Psoas muscle (tissue), 8 donors: ENCODE measurements at places on chromosomes 16 and 17. TPM values are rescaled to one million over a fixed set of nuclear protein-coding genes. Genes with fewer than 3 reads are reported as not detected.

DNA sequence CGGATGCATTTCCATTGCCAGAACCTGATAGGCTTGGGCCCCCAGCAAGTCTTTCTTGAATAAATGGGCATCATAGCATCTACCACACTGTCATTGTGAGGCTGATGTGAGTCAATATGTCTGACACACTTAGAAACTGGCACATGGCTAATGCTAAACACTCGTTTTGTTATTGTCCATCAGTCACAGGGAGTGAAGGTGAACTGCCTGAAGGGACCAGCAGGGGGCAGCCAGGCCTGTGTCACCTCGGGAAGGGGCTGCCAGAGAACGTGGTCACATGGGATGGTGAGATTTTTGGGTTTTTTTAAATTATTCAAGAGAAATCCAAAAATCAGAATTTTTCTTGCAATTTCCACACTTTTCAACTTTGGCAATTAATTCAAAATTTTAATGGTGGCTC, 831 bp upstream of the RCVRN start:
- H3K27me3 ChIP-seq: no peaks in the 10 kb centered on the region
- peak; percentile 54 for DNase-seq
- no peak overlapping the region for H3K4me3 ChIP-seq
- H3K4me1 ChIP-seq: no peaks in the 10 kb centered on the region

DNA sequence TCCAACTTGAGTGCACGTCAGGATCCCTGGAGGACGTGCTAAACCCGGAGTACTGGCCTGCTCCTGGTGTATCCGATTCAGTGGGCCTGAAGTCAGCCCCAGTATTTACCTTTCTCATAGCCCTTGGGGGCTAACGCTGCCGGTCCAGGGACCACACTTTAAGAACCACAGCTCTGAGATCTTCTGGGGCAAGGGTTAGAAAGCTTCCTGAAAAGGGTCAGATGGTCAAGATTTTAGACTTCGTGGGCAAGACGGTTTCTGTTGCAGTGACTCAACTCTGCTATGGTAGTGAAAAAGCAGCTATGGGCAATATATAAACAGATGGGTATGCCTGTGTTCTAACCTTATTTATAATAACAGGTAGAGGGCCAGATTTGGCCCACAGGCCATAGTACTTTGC, 14.6 kb upstream of the USP10 start:
- H3K4me1 ChIP-seq: no peaks in the 10 kb centered on the region
- no peaks in the 10 kb centered on the region for H3K36me3 ChIP-seq
- H3K27me3 ChIP-seq: no peaks in the 10 kb centered on the region
- no peak for DNase-seq

DNA sequence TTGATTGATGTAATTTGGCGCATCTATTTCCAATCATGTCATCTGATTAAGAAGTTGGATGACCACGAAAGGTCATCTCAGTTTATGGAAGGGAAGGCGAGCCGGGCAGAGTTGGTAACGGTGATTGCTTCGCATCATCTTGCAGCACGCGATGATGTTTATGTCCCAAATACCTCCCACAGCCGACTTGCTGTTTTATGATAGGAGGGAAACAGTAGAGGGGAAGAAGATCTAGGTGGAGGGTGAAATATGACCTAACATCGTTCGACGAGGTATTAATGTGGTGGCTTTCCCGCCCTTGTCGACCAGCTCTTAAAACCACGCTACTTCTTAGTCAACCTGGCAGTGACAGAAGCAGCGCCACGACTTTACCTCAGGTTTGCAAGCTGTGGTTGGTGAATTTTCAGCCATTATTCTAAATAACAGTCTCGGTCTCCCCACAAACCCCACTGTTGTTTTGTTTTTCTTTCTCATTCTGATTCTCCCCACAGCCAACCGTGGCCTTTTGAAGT, 805 bp upstream of the TANC2 start:
- H3K4me3 ChIP-seq: peak overlapping the region; percentile 85
- peak overlapping the region; percentile 71 for H3K27ac ChIP-seq
- H3K4me1 ChIP-seq: peaks cover 11% of the 10 kb centered on the region

DNA sequence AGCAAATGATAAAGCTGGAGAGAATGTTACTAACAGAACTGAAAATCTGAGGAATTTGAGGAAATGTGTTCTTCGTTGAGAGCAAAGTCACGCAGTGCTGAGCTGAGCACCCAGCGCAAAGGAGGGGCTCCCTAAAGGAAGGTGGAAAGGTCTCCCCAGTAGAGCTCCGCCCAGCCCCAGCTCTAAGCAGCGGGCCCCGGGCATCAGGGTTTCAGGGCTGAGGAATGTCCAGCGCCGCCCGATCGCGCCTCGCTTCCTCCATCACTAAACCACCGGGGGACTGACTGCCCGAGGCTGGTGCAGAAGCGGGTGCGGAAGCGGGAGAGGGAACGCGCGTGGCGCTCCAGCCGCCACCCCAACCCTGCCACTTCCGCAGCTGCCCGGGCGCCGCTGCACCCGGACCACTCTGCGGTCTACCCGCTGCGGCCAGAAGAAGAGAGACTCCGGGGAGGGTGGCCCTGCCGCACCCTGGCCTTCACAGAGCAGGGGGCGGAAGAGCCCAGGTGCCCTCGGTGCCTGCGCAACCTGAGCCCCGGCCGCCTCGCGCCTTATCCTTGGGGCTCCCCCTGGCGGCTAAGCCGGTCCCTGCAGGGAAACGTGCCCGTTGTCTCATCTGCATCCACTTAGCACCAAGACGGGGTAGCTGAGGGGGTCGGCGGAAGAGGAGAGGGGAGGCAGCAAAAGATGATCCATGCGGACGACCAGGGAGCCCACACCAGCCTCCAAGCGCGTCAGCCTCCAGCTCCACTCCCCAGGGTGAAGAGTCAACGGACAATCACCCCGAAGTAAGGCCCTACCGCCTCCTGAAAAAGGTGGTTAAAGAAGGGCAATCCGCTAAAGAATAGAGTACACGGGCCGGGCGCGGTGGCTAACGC, 12.4 kb upstream of the GUCY2D start:
- no peaks in the 10 kb centered on the region for H3K27me3 ChIP-seq
- H3K4me1 ChIP-seq: no peaks in the 10 kb centered on the region
- no peak overlapping the region for H3K27ac ChIP-seq
- DNase-seq: peak; percentile 83
- H3K36me3 ChIP-seq: no peaks in the 10 kb centered on the region
- H3K4me3 ChIP-seq: peak overlapping the region; percentile 79

DNA sequence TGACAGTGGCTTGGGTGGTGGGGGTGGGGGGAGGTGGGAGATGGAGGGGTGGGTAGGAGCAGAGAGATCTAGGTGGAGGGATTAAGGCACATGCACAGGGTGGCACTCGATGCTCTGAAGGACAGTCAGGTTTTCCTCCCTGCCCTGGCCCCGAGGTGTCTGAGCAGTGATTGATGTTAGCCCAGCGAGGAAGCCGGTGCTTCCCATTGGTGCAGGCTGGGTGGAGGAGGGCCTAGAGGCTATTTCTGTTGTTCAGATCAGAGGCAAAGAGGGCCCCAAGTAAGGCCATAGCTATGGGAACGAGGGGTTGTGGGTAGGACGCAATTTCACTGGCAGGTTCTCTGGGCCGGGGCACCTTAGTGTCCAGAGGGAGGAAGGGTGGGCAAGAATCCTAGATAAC, 23.1 kb downstream of the CACNA1G start:
- H3K4me1 ChIP-seq: no peaks in the 10 kb centered on the region
- no peak overlapping the region for H3K4me3 ChIP-seq
- H3K27me3 ChIP-seq: peaks cover 3% of the 10 kb centered on the region
- no peak overlapping the region for H3K27ac ChIP-seq
- no peaks in the 10 kb centered on the region for H3K36me3 ChIP-seq

DNA sequence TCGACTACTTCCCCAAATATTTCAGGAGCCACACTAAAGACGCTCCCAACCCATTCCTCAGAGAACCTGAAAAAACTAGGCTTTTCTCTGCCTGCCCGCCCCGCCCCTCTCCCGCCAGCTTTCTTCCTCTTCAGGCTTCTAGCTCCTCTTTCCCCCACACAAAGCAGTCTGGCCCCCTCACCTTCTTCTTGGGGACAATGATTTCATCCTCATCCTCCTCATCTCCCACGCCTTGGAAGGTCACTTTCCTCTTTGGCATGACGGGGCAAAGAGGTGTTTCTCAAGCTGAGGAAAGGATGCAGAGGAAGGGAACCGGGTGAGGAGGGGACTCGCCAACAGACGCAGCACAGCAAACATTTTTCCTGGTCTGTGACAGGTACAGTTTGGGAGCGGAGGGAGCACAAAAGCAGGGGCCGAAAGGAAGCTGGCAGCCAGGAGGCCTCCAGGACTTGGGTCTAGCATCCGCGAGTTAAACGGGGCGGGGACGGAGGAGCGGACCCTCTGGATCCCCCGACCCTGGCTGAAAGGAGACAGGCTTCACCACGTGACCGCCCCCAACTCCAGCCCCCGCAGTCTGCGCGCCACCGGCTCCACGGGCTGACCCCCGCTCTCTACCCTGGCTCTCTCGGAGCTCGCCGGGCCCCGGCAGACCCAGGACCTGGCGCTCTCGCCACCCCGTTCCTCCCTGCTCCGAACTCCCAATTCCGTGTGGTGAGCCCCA, 525 bp downstream of the CD2BP2 start:
- peaks cover 44% of the 10 kb centered on the region for H3K4me1 ChIP-seq
- DNase-seq: no peak
- no peaks in the 10 kb centered on the region for H3K27me3 ChIP-seq

GRCh38 chr16:50986453-50986852, 164.6 kb downstream of the SALL1 start:
- H3K4me1 ChIP-seq: no peaks in the 10 kb centered on the region
- no peak overlapping the region for H3K4me3 ChIP-seq
- DNase-seq: no peak
- no peaks in the 10 kb centered on the region for H3K27me3 ChIP-seq
- H3K27ac ChIP-seq: no peak overlapping the region

- H3K36me3 ChIP-seq: no peaks in the 10 kb centered on the region
- DNase-seq: no peak
- H3K4me3 ChIP-seq: no peak overlapping the region
- H3K4me1 ChIP-seq: no peaks in the 10 kb centered on the region
These were observed 396.4 kb upstream of the CCL2 start for GRCh38 chr17:33858682-33859081.

- peaks cover 6% of the 10 kb centered on the region for H3K27me3 ChIP-seq
- no peak overlapping the region for H3K4me3 ChIP-seq
- no peak for DNase-seq
- no peaks in the 10 kb centered on the region for H3K4me1 ChIP-seq
- no peak overlapping the region for H3K27ac ChIP-seq
- no peaks in the 10 kb centered on the region for H3K36me3 ChIP-seq
These were observed 48.4 kb upstream of the SKAP1 start for GRCh38 chr17:48478224-48479013.

DNA sequence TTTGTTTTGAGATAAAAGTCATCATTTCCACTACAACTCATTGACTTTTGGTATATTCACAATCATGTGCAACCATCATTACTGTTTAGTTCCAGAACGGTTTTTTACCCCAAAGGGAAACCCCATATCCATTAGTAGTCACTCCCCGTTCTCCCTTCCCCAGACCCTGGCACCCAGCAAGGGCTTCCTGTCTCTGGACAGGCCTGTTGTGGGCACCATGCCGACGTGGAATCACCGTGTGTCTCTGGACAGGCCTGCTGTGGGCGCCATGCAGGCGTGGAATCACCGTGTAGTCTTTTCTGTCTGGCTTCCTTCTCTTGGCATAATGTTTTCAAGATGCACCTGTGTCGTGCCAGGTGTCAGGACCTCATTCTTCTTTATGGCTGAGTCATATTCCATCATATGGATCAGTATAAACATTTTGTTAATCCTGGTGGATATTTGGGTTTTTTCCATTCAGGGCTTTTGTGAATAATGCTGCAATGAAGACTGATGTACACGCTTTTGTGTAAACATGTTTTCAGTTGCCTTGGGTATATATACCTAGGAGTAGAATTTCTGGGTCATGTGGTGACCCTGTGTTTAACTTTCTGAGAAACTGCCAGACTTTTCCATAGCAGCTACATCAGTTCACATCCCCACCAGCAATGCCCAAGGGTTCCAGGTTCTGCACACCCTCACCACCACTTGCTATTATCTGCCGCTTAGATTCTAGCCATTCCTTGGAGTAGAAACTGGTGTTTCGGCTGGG, 19.1 kb downstream of the ENDOV start:
- no peak overlapping the region for H3K27ac ChIP-seq
- no peaks in the 10 kb centered on the region for H3K4me1 ChIP-seq
- H3K36me3 ChIP-seq: no peaks in the 10 kb centered on the region
- H3K27me3 ChIP-seq: no peaks in the 10 kb centered on the region

DNA sequence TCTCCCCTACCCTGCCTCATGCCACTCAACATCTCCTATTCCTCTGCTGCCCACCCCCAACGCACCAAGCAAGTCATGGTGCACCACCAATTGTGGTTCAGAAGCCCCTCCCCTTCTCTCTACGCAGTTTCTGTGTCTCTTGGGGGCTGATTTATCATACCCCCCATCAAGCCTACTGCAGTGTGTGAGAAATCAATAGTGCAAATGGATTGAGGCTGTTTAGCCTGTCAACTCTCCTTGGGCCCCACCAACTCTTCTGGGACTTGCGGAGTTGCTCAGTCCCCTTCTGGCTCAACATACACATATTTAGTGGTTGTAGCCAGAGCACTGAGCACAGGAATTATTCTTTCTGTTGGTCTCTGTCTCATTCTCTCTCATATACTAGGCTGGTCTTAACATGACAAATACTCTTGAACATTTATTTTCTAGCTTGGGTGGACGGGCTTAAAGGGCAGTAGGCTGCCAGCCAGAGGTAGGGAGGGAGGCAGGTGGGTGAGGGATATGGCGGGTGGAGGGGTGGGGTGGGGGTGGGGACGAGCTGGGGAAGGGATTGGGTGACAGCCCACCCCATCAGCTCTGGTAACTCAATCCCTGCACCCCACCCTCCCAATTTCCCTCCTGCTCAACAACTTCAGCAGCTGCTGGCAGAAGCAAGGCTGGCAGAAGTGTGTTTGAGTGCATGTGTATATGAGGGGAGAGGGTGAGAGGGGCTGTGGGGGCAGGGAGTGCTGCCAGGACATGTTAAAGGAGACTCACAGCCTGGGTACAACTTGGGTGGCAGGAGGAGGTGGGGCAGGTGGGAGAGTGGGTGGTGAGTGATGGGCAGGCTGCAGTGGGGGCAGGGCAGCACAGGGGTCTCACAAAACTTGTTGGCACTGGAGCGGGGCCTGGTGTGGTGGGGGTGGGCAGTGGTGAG, 4.9 kb downstream of the RARA start:
- DNase-seq: no peak
- H3K36me3 ChIP-seq: no peaks in the 10 kb centered on the region
- H3K27ac ChIP-seq: peak overlapping the region; percentile 97
- peaks cover 82% of the 10 kb centered on the region for H3K4me1 ChIP-seq
- no peak overlapping the region for H3K4me3 ChIP-seq

DNA sequence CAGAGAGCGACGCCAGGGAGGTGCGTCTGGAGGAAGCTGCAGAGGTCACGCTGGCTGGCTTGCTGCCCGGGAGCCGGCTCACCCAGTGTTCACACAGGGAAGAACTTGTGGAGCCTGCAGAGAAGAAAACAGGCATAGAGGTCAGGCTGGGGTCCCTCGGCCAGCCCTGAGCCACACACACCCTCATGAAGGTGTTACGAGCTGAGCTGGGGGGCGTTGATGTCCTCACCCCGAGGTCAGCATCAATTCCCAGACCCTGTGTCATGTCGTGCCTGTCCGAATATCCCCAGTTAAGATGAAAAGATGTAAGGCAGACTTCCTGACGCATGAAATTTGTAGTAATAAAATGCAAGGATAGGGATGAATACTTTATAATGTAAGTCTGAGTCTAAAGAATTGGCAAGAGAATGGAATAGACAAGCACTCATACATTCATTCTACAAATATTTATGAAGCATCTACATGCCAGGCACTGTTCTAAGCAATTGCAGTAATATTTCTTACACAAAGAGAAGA, 77.1 kb downstream of the USP31 start:
- H3K4me1 ChIP-seq: peaks cover 10% of the 10 kb centered on the region
- peak overlapping the region; percentile 70 for H3K27ac ChIP-seq
- H3K4me3 ChIP-seq: peak overlapping the region; percentile 15
- peak; percentile 83 for DNase-seq
- no peaks in the 10 kb centered on the region for H3K27me3 ChIP-seq

SERPINF2 gene
- total RNA-seq: 0.75 TPM

HEATR9 gene
- total RNA-seq: not detected

TMED6 gene
- not detected for total RNA-seq

TACO1 gene
- total RNA-seq: 28.6 TPM

TMEM114 gene
- total RNA-seq: not detected

GJC1 gene
- 7.9 TPM for total RNA-seq

ENO3 gene
- total RNA-seq: 2,679 TPM
